GM23248 (cell line): ENCODE measurements at places on chromosomes 5 and 9.

DNA sequence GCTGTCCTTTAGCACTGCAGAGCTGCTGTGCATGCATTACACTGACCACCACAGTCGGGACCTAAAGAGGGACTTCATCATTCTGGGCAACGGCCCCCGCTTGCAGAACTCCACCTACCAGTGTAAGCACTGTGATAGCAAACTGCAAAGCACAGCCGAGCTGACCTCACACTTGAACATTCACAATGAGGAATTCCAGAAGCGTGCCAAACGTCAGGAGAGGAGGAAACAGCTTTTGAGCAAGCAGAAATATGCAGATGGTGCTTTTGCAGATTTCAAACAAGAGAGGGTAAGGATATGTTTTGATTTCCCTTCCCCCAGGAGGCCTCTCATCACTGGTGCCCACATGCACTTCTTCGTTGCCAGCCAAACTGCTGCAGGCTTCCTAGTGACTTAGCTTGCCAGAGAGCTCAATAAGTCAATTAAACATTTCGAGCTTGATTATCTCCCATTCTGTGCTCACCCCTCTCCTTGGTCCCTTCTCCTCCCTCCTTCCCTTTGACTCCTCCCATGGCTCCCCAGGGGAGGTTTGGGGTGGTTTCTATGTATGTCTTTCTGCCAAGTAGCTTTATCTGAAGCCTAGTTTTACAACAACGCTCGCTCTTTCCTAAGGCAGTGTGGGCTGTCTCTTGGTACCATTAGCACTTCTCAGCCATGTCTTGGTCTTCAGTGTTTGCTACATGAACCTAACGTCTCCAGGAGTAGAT, 66.7 kb downstream of the ZNF462 start:
- DNase-seq, result no peak

GRCh38 chr5:98774192-98775033, 950 bp downstream of the RGMB start:
- peak; percentile 72 for DNase-seq

DNA sequence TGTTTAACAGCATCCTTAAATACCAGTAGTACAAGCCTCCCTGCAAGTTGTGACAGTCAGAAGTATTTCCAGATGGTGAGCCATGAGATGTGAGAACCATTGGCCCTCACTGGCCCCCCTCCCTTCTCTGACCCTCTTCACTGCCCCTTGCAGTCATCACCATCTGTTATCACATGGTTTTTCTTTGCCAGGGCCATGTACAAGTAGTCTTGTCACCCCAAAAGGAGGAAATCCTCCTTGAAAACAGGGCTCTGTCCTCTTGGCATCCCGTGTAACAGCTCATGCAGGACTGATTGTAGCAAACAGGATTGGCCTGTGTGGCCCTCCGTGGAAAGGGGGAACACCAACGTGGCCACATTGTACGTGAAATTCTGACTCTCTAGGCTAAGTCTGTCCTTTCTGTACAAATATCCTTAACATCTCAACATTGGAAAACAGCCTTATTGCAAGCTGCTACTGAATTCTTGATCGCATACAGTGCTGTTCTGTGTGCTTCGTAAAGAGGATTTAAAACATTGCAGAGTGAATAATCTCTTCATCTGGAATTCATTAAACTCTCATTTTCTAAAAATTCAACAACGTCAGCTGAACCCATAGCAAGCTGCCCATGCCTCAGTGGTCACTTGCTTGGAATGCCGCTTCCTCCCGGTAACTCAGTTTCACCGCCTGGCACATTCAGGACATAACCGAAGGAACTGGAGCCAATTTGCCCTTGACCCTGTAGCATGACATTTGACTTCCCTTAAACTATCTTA, 171.7 kb downstream of the ATPSCKMT start:
- peak; percentile 90 for DNase-seq

DNA sequence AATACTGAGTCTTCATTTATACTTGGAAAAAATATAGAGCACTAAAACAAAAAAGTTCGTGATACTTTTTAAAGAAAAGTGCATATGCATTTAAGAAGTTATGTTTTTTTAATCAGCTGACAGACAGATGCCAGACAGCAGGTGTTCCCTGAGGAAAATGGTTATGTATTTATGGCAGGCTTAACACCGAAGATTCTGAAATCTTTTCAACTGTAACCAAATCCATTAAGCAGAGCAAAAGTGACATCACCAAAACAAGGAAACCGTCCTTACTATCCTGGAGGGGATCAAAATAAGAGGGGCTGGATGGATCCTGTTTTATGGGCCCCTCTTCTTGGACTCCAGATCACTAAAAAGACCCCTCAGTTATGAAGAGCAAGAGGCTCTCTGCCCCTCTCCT, 404.9 kb upstream of the ADAMTS16 start:
- DNase-seq, result no peak

DNA sequence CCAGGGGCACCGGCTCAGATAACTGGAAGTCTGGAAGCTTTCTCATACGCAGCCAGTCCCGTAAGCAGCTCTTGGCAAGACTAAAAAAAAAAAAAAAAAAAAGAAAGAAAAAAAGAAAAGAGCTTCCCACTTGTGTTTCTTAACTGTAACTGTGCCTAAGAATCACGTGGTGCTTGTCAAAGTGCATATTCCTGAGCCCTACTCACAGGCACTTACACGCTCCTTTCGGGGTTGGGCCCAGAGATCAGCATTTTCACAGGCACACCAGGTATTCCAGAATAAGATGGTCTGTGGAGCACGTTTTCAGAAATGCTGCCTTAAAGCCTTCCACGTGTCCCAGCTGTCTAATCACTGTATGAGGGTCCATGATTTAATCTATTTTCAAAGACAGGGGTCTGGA, 22.6 kb upstream of the SH3GL2 start:
- no peak for DNase-seq
